ENCODE measurements at places on chromosomes 1 and 21.

GRCh38 chr1:21337010-21337437, 46.8 kb upstream of the ECE1 start:
- no peak for DNase-seq

DNA sequence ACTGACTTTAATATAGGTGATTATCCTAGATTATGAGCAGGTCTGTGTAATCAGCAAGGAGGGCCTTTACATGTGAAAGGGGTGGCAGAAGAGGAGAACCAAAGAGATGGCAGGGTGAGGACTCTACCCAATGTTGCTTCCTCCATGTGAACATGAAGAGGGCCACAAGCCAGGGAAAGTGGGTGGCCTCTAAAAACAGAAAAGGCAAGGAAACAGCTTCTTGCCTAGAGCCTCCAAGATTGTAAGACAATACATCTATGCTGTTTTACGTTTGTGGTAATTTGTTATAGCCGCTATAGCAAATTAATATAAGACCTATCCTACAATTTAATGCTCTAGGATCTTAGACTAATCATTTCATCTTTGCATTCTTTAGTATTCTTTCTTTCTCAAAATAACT, 85.5 kb downstream of the PLPP3 start:
- no peak for DNase-seq

GRCh38 chr1:37561133-37562132, 4.7 kb downstream of the DNALI1 start:
- DNase-seq, result no peak

DNA sequence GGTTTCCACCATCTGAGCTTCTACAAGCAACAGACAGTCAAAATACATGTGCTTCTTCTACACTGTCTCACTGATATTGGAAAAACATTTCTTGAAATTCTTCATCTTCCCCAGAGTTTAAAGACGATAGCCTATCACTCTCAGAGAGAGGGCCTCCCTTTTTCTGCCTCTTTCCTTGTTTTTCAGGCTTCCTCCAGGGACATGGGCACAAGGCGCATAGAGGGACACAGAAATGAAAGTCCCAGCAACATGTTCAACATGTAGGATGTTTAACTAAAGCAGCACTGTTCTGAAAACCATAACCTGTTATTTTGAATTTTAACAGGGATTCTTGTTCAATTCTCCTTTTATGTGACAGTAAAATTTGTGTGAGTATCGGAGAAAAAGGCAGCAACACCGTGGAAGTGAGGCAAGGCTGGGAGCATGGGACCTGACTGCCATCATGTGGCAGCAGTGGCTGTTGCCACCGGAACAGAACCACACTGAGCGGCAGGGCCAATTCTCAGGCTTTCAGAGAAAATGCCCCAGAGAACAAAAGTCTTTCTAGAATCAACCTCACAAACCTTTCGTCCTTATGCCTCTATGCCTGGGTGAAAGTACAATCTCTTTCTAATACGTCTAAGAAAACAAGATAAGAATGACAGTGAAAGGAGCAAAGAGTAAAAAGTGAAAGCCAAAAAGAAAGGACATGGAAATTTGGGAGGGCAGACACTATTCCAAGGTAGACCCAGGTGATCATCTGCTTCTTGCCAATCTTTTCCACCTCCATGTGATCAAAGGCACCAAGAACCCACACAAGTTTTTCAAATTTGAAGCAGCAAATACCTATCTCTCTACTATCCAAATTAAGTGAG, 54.5 kb downstream of the PCNX2 start:
- no peak for DNase-seq

GRCh38 chr1:248165186-248165585, 9.4 kb upstream of the OR2M2 start:
- DNase-seq, result no peak

DNA sequence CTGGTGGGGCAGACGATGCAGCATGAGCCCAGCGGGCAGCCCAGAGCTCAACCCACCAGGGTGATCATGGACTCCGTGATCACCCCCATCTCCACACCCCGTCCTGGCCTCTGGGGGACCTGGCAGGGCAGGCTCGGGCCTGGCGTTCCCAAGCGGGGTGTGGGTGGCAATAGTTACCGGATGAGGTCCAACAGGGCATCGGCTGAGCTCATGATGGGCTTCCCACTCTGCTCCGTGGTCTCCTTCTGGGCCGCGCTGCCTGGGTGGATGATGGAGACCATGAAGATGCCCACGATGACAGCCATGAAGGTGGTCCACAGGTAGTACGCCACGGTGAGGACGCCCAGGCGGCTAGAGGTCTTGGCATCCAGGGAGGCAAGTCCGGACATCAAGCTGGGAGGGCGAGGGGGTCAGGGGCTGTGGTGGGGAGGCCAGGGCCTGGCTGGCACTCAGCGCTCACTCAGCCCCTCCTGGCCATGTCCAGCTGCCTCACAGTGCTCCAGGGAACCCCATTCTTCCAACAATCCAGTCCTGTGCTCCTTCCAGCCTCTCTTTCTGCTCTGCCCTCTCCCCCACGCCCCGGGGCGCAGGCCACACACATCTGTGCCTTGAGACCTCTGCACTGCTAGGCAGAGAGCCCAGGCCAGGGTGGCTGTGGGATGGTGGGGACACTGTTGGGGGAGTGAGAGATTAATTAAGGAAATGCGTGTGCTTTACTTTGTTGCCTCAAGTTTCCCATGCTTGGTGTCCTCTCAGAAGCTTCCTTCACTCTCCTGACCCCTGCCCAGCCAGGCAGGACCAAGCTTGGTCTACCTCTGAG, 27.6 kb downstream of the SLC1A7 start:
- no peak for DNase-seq

DNA sequence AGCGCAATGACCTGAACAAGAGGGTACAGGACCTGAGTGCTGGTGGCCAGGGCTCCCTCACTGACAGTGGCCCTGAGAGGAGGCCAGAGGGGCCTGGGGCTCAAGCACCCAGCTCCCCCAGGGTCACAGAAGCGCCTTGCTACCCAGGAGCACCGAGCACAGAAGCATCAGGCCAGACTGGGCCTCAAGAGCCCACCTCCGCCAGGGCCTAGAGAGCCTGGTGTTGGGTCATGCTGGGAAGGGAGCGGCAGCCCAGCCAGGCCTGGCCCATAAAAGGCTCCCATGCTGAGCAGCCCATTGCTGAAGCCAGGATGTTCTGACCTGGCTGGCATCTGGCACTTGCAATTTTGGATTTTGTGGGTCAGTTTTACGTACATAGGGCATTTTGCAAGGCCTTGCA, 5.4 kb upstream of the CCDC28B start:
- DNase-seq, result no peak

DNA sequence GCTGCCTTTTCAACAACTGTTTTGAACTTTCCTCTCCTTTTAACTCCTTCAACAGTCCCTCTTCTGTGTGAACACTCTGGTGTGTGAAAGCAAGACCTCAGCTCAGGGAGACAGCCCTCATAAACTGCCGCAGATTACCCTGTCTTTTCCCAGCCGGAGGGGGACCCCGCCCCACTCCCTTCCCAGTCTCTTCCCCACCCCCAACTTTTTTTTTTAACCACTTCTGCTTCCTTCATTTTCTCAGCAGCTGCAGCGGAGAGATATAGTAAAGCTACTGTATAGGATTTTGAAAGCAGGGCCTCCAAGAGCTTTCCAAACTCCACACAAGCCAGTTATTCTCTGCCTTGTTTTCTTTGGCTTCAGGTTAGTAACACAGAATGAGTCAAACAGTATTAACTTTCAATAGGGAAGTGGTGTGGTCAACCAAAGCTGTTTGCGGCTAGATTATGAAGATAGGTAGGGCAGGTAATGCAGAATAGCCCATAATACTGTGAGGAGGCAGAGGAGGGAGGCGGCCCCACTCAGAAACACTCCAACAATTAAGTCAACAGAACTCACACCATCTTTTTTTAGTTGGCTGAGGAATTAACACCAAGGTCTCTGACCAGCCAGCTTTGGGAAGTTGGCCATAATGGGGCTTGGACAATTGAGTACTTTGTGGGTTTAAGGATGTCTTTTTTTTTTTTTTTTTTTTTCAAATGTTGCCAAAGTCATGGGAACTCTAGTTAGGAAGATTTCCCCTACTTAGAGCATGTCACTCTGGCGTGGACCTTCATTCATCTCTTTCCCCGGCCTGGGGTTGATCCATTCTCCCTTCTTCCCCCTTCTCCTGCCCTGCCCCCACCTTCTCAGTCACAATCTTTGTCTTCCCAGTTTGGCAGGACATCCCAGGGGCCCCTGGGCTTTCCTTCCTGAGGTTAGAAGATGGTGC, 177.0 kb downstream of the CLIC6 start:
- peak; percentile 51 for DNase-seq

GRCh38 chr1:161267321-161267720, 8.8 kb downstream of the PCP4L1 start:
- no peak for DNase-seq

DNA sequence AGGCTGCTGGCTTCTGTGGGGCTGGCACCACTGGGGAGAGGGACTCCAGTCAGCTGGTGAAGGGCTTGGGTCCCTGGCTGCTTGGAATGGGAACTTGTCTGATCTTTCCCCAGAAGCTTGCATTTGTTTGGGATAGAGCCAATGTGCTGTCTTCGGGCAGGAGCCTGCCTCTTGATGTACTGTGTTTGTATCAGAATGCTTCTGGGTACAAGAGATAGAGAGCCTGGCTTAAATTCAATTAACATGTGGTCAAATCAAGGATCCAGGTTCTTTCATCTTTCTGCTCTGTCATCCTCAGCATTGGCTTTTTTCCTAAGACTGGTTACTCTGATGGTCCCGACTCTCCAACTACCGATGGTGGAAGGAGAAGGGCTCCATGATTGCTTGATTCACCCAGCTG, 16.0 kb upstream of the PROK1 start:
- no peak for DNase-seq

DNA sequence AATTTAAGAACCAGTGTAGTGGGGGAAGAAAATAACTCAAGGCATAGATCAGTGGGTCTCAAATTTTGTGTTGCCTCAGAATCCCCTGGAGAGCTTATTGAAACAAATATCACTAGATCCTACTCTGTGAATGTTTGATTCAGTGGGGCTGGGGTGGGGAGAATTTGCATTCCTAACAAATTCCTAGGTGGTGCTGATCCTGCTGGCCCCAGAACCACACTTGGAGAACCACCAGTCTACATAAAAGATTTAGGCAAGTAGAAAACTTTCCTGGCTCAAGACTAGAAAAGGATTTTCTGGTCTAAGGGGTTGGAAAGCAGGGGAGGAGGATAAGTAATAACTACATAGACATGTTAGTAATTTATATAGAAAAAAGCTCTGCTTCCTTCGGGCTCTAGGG, 34.1 kb upstream of the C1orf21 start:
- no peak for DNase-seq

DNA sequence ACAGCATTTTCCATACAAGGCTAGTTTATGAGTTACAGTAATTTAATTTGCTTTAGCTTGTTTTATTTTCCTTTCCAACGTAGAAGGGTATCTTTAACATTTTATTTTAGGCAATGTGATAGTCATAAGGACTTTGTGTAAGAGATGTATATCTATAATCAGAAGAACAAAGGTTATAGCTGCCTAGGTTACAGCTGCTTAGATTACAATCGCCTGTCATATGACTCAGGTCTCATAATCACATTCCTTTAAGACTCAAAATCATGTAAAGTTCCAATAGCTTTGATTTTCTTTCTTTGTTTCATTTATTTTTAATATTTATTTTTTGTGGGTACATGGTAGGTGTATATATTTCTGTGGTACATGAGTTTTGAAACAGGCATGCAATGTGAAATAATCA, 37.8 kb upstream of the COP1 start:
- DNase-seq, result no peak

- peak; percentile 82 for DNase-seq
Observed at GRCh38 chr1:222465211-222466041, 82.5 kb downstream of the HHIPL2 start.

DNA sequence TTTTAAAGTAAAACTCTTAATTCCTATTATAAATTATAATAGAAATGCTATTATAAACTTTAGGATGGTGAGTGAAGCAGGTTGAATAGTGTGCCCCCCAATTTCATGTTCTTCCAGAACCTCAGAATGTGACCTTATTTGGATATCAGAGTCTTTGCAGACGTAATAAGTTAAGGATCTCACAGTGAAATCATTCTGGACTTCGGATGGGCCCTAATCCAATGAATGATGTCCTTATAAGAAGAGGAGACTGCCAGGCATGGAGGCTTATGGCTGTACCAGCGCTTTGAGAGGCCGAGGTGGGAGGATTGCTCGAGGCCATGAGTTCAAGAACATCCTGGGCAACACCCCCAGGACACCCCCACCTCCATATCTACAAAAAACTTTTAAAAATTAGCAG, 9.4 kb upstream of the MT1HL1 start:
- no peak for DNase-seq

GRCh38 chr1:220579317-220579716, 51.4 kb downstream of the MARK1 start:
- DNase-seq, result no peak

DNA sequence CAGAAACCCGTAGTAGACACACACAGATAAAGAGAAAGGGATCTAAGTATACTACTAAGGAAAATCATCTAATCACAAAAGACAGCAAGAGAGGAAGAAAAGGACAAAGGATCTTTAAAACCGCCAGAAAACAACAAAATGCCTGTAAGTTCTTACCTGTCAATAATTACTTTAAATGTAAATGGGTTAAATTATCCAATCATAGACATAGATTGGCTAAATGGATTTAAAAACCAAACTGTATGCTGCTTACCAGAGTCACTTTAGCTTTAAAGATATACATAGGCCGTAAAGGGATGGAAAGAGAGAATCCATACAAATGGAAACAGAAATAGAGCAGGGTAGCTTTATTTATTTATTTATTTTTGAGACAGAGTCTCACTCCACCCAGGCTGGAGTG, 44.0 kb downstream of the FLVCR1 start:
- no peak for DNase-seq

DNA sequence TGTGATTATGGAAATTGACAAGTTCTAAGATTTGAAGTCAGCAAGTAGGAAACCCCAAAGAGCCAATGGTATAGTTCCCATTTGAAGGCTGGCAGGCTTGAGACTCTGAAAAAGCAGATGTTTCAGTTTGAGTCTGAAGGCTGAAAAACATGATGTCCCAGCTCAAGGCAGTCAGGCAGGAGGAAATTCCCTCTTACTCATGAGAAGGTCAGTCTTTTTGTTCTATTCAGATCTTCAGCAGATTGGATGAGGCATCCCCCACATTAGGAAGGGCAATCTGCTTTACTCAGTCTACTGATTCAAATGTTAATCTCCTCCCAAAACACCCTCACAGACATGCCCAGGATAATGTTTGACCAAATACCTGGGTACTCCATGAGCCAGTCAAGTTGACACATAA, 372.5 kb upstream of the ST6GALNAC5 start:
- DNase-seq, result no peak

GRCh38 chr1:186426118-186426517, 34.8 kb downstream of the PDC start:
- no peak for DNase-seq

GRCh38 chr1:75265792-75266191, 131.6 kb downstream of the LHX8 start:
- no peak for DNase-seq

GRCh38 chr1:202615501-202616354, 94.5 kb downstream of the SYT2 start:
- no peak for DNase-seq
